ENCODE measurements at places on chromosomes 4 and X.

DNA sequence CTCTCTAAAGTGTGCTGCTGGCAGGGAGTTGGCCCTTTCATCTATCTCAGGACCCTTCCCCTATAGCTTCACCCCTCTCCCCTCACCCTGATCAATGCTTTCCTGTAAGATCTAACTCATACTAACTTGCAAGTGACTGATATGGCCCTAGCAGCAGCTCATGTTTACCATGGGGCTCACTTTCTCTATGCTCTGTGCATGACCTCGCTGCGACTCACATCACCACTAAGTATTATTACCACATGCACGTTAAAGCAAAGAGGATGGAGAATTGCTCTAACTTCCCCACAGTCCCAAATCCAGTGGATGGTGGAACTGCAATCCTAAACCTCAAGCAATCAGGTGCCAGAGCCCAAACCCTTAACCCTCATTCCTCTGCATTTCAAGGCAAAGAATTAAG lies 626.6 kb downstream of the MID1IP1 start:
- DNase-seq, result no peak

DNA sequence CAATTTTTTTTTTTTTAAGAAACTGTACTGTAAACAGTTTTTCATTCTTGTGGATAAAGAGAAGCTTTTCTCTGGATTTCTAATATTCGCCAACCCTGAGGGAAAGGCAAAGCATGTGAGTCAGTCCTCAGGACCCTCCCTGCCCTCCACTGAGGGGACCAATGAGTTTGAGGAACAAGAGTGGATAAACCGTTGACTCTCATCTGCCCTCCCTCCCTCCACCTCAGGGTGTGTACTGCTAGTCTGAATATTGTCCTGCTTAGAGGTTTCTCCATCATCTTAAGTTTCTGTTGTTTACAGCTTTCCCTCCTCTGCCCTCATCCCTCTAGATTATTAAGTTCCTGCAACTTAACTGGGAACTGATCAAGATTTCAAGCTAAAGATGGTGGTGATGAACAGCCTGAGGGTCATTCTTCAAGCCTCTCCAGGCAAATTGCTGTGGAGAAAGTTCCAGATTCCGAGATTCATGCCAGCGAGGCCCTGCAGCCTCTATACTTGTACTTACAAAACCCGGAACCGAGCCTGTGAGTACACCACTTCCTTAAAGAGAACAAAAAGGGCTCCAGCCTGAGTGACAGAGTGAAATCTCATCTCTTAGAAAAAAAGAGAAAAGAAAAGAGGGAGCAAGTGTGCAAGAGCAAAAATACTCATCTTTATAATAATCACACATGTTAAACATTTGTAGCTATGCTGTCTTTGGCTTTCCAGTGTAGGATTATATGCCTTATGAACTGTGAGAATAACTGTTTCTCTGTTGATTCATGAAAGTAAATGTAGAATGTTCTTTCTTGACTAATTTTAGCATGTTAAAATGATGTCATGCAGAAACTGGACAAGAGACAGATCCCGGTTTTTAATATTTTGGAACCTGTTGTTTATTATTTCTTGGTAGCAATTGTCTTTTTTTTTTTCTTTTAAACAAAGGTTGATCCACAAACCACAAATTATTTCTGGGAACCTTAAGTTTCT lies 11.9 kb downstream of the CA5B start:
- DNase-seq, result peak; percentile 44

DNA sequence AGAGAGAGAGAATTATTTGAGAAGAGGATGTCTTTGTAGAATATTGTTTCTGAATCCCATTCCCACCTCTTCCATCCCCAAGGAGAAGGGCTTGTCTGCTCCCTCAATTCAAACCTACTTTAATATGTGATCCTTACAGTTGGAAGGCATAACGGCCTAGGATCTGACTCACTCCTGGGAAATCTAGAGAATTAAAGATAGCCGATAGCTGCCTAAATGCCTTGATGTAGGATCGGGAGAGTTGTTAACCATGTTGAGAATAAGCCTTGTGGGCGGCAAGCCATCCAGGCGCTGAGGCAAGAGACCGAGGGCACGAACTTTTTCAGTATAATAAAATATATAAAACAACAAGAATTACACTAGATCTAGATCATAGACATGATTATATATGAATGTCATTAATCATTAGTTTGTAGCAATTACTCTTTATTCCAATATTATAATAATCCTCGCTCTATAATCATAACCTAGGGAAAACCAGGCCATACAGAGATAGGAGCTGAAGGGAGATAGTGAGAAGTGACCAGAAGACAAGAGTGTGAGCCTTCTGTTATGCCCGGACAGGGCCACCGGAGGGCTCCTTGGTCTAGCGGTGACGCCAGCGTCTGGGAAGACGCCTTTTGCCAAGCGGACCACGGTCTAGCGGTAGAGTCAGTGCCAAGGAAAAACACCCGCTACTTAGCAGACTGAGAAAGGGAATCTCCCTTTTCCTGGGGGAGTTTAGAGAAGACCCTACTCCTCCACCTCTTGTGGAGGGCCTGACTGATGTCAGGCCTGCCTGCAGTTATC lies 13.5 kb downstream of the EMCN start:
- DNase-seq, result no peak

GRCh38 chr4:87633243-87633642 lies 16.8 kb upstream of the DMP1 start:
- no peak for DNase-seq

DNA sequence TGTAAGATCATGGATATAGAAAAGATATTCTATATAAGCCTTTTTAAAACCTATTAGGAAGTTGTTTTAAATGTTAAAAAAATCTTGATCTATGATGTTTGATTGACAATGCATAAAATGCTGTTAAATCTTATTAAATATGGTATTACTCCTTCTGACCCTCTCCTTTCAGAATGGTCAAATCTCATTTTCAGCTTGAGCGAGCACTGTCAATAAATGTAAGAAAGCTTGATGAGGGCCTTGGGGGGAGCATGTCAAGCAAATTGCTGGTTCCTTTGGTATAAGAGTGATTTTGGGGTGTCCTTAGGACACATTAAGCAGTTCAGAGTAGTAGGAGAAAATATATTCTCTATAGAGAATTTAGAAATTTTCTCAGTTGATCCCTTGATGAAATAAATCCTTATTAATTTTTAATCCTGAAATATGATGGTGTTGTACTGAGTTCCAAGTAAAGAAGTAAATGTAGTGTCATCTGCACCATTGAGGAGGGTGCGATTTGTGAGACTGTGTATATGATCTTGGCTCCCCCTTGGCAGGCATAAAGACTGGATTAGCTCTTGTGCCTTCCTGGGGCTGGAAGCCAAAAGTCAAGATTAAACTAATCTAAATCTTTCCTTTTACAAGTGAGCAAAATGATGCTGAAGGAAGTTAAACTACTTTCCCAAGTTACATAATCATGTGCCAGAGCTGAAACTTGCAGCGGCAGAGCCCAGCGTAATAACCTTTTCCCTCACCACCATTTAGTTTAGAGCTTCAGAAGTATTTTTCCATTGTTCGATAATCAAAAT lies 82.6 kb upstream of the ANK2 start:
- no peak for DNase-seq

DNA sequence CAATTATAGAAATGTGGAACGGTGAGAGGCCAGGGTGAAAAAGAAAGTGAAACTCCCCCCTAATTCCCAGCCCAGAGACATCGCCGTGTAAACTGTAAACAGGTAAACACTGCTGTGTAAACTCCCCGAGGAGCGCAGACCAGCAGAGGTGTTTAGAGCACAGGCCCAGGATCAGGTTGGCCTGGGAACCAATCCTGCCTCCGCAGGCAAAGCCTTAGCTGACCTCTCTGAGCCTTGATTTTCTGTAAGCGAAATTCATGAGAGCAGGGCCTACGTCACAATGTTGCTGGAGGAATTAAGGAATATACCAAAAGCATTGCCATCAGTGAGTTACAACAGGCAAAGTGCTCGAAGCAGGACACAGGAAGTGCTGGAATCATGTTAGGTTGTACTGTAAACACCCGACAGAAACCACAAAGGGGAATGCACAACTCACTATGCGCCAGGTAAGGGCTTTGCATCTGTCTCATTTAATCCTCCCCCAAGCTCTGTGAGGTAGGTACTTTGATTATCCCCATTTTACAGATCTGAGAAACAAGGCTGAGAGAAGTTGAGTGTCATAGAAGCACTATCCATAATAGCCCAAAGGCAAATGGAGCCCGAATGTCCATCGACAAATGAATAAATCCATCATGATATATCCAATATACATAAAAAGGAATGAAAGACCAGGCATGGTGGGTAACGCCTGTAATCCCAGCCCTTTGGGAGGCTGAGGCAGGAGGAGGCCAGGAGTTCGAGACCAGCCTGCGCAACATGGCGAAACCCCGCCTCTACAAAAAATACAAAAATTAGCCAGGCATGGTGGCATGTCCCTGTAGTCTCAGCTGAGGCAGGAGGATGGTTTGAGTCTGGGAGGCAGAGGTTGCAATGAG lies 30.7 kb upstream of the KIAA0232 start:
- peak; percentile 6 for DNase-seq

GRCh38 chr4:76585897-76586360 lies 150.9 kb downstream of the SHROOM3 start:
- DNase-seq, result peak; percentile 92

- no peak for DNase-seq
Measured at GRCh38 chrX:41045960-41046567, 39.2 kb upstream of the USP9X start.

GRCh38 chr4:60589425-60589824 lies 610.7 kb upstream of the ADGRL3 start:
- DNase-seq, result no peak

DNA sequence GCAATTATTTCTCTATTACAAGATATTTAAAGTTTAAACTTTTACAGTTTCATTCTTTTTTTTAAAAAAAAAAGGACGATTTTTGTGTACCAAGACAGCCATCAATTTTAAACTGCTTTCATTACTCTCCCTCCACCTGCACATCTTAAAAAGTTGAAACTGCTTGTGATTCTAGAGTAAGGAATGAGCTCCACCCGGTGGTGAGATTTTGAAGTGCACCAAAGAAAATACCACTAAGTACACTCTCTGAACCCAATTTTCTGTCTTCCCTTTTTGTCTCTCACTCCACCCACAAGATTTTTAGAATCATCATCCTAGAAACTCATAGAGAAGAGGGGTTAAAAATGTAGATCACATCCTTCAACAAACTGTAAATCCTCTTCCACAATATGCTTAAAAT lies 91.3 kb upstream of the WDR44 start:
- no peak for DNase-seq

DNA sequence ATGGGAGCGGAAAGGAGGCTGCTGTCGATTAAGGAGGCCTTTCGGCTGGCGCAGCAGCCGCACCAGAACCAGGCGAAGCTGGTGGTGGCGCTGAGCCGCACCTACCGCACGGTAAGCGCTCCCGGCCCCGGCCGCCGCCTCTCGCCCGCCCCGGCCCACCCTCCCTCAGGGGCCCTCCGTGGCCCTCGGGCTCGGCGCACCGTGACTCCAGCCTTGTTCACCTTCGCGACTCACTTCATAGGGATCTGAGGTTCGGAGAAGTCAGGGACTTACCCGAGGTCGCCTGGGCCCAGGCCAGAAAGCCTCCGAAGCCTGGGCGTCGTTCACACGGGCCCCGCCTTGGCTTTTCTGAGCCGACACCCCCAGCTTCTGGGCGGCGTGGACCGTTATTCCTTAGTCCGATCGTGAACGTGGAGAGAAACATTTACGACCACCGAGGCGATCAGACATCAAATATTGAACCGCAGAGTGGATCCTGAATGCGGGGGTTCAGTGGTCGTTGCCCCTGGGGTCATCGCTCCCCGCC lies 362 bp downstream of the NCAPG start:
- no peak for DNase-seq

GRCh38 chr4:77913348-77913747 lies 50.7 kb downstream of the MRPL1 start:
- DNase-seq, result no peak

- DNase-seq, result no peak
Measured at GRCh38 chrX:129717892-129718291, 20.9 kb upstream of the XPNPEP2 start.

DNA sequence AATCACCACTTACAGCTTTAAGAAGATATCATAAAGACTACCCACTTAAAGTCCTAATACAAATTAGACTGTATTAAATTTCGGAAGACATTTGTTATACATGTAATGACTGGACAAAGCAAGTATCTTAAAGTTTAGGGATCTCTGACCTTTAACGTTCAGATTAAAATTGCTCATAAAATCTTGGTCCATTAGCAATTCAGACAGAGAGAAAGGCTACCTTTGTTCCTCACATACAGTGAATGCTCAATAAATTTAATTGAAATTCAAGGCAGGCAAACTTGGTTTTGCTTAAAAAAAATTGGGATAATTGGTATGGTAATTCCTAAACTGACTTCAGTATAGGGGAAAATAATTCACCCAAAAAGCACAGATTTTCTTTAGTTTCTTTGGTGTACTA lies 285.9 kb upstream of the EMCN start:
- DNase-seq, result no peak

DNA sequence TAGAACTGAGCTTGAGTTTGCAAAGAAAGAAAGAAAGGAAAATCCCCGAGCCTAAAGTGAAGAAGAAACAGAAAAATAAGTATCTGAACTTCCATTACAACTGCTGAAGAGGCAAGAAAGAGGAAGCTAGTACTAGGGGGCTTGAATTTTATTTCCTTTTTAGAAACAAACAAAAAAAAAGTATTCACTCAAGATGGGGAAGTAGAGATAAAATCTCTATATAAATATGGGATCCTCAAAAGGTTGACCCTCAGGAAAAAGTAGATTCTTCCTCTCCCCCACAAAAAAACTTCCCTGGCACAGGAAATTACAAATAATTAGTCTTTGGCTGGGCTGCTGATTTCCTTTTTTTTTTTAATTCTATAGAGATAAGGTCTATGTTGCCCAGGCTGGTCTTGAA lies 16.0 kb downstream of the LRBA start:
- no peak for DNase-seq

GRCh38 chrX:69133921-69134542 lies 31.2 kb downstream of the PJA1 start:
- DNase-seq, result no peak

- DNase-seq, result no peak
Measured at GRCh38 chrX:9160698-9161329, 126.9 kb upstream of the FAM9B start.

DNA sequence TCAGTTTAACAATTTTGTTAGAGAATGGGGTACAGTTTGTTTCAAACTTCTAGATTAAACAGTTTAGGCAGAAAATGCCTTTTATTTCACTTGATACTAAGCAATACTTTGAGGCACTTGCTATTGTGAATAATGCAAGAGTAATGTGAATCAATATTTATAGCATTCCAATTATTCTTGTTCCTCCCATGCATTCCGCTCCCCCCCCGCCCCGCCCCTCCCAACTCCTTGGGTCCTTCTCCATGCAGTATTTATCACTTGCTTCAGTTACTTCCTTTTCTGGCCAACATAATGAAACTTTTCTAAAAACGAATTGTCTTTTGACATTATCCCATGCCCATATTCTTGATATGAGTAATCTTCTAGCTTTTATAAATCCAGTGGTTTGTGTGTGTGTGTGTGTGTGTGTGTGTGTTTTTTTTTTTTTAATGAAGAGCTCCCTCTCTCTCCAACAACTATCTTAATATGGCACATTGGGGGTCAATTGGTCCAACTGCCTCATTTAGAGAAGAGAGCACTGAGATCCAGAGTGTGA lies 1.6 kb downstream of the BANK1 start:
- DNase-seq, result no peak

- DNase-seq, result peak; percentile 57
Measured at GRCh38 chrX:103356130-103356798, at the start of gene TCEAL9. Gene TCEAL9 (plus strand): TSS chrX:103356506. CDS start chrX:103357685, 1,179 bp downstream.

- DNase-seq, result no peak
Measured at GRCh38 chr4:84324303-84325245, 174.5 kb downstream of the NKX6-1 start.

GRCh38 chr4:10240691-10241090 lies 124.1 kb upstream of the WDR1 start:
- no peak for DNase-seq

Data from lower lobe of right lung (tissue), 2 donors.